Muscle of leg (tissue), 16 donors: ENCODE measurements at places on chromosomes 4 and X.

DNA sequence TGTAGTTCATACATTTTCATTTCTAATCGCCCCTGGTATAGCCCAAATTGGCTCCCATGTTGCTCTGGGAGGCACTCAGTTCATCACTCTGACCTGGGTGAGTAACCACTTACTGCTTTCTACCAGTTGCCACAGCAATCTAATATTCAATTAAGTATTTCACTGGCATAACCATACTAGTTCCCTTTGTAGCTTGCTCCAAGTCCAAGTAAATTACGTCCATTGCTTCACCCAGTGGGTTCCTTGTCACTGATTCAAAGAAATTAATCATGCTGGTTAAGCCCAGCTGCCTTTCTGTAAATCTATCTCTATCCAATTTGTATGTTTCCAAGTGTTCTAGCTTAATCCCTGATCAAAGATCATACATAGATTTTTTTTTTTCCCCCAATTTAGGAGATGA lies 92.0 kb upstream of the CBR4 start:
- DNase-seq, result no peak

GRCh38 chr4:8433136-8433535 lies 7.4 kb downstream of the ACOX3 start:
- DNase-seq, result no peak

DNA sequence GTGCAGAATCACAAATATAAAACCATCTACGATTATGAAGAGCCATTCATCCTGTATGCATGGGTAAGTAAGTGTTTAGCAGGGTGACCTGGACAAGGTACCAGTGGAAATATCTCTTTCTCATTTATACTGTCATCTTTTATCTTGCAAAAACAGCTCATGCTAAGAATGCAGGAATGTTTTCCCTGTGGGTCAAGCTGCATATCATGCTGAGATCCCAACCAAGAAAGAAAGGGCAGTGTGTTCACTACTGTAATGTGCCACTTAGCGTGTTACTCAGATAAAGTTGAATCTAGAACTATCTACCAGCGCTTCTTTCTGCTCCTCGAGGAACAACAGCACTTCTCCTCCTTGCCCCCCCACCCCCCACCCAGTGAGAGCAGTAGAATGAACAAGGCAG lies 212.7 kb upstream of the TBL1X start:
- no peak for DNase-seq

DNA sequence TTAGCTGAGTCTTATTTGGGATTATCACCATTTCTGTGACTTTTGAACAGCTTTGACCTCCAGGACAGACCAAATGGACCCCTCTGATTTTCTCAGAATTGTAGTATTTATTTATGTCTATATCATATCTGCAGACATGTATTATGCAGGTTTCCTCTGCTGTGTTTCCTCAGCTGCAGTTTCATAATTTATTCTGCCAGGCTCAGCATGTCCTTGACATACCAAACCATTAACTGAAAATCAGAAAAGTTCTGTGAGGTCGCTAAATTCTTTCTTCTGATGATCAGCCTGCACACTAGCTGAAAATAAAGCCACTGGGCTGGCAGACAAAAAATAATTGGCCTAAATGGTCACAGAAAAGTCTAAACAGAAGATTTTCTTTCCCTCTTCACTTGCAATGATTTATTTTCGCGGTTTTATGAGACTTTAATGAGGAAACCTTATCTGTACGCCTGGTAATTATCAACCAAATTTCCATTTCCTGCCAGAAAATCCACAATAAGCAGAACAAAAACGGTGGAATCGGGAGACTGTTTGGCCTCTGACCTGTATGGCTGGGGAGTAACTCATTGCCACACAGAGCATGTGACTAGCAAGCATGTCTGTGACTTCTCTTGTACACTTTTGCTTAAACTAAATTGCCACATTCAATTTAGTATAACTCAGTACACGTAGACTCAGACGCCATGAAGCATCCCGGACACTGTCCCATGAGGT lies 150.9 kb downstream of the ENPP6 start:
- DNase-seq, result no peak

GRCh38 chr4:123421937-123422781 lies 25.6 kb downstream of the SPRY1 start:
- no peak for DNase-seq

DNA sequence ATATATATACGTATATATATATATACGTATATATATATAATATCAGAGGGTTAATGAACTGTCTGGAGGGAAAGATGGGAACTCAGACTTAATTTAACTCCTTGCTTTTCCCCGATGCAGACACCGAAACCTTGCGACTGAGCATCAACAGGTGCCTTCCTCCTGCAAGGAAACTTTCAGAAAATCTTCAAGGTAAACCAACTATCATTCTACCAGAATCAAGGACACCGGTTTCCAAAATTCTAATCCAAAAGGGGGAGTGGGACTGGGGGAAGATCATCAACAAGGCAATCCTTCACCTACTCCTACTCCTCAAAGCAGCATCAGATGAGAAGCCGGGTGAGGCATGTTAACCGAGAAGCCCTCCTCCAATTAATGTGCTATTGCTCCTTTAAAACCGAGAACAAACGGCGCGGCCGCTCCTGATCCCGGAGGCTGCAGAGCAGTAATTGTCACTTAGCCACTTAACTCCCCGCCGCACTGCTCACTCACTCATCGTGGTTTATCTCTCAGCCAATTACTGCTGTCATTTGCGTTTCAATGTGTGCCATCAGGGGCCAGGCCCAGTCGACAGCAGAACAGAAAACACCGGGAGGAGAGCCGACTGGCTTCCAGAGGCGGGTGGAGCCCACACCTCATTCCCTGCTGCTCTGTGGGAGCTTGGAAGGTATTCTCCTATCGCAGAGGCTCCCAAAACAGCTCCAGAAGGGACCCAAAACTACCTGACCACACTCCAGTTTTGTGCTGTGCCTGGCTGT lies 61.7 kb downstream of the MAML3 start:
- no peak for DNase-seq

- DNase-seq, result peak; percentile 80
These were observed 19.2 kb upstream of the PDLIM3 start for GRCh38 chr4:185554365-185555126.

- DNase-seq, result no peak
These were observed 55.6 kb downstream of the TLL1 start for GRCh38 chr4:165928601-165929000.

DNA sequence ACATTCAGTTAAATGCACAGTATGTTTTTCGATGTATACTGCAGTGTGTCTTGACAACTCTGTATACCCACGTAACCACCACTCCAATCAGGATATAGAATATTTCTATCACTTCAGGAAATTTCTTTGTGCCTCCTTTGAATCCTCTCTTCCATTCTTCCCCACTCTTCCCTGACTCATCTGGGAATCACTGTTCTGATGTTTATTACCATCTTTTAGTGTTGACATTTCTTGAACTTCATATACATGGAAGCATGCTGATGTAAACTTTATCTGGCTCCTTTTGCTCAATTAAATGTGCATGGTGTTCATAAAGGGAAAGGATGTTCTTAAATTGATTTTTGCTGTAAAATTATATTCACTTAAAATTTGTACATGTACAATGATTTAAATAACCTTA lies 319.9 kb downstream of the PCDH7 start:
- no peak for DNase-seq

DNA sequence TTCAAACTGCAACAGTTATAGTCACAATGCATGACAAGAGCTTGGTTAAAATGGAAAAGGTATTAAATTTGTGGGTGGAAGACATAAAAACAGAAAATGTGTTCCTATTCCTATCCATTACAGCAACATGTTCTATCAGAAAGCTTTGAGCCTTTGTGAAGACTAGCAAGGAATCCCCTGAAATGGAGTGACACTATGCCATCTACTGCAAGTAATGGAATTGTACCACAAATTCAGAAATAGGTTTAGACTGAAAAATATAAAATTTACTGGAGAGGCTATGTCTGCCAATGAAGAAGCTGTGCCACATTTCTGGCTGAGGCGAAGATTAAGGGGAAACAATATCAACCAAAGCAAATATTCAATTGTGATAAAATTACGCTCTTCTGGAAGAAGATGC lies 247.9 kb downstream of the ADAM29 start:
- DNase-seq, result no peak

- DNase-seq, result no peak
These were observed 98.8 kb downstream of the ANXA3 start for GRCh38 chr4:78650106-78651024.

GRCh38 chr4:8909548-8909947 lies 37.9 kb upstream of the HMX1 start:
- peak; percentile 22 for DNase-seq

GRCh38 chrX:253451-254297 lies 27.5 kb upstream of the PLCXD1 start:
- DNase-seq, result no peak
